NCI-H2227 treated with DMSO at 0.1 percent for 48 hours (cell line): ENCODE measurements at places on chromosomes 12 and 14.

GRCh38 chr14:89973234-89973823, 17.6 kb downstream of the TDP1 start:
- DNase-seq, result peak; percentile 61

DNA sequence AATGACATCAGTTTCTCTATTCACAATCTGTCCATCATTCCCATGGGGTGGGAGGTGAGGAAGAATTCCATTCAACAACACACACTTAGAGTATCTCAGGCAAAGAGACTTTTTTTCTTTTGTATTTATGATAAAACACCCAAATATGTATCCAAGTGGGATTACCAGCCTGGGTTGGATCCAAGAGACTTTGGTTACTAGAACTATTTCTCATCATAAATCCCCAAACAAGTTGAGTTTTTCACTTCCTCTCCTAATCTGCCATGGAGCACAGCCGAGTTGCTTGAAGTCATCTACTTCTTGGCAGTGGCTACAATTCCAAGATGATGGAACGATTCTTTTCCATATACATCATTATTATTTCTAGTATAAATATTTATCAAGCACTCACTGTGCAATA, 209.2 kb upstream of the HMGA2 start:
- DNase-seq, result no peak

- DNase-seq, result no peak
These were observed 1.6 kb downstream of the PABPN1 start for GRCh38 chr14:23322568-23323517.

DNA sequence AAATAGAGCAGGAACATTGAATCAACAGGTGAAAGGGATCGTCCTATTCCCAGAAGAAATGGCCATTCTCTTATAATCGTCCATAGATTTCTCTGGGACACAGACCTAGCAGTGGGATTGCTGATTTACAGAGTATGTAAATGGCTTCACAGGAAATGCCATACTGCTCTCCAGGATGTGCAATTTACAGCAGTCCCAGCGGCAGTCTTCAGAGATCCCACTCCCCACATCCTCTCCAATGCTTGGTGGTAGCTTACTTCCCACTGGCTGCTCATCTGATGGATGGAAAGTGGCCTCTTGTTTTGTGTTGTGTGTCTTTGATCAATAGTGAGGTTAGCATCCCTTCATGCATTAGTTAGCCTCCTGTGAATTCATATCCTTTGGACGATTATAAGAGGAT, 58.1 kb upstream of the PRMT8 start:
- no peak for DNase-seq

DNA sequence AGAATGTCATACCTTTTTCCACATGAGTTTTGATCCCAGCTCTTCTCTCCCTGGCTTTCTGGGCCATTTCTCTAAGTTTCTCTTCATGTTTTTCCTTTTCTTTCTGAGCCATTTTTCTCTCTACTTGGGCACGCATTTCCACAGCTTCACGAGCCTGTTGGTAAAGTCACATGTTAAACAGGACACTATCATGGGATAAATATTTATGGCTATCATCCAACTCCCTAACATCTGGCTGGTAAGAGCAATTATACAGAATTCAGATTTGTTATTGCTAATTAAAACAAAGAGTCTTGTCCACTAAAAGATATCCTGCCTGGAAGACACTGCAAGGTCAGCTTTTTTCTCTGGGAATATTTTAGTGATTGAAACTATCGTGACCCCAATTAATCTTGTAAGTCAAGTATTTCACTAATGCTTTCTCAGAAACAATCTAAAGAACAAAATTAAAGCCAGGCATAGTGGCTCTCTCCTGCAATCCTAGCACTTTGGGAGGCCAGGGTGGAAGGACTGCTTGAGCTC, 23.1 kb downstream of the SLIRP start:
- DNase-seq, result no peak

DNA sequence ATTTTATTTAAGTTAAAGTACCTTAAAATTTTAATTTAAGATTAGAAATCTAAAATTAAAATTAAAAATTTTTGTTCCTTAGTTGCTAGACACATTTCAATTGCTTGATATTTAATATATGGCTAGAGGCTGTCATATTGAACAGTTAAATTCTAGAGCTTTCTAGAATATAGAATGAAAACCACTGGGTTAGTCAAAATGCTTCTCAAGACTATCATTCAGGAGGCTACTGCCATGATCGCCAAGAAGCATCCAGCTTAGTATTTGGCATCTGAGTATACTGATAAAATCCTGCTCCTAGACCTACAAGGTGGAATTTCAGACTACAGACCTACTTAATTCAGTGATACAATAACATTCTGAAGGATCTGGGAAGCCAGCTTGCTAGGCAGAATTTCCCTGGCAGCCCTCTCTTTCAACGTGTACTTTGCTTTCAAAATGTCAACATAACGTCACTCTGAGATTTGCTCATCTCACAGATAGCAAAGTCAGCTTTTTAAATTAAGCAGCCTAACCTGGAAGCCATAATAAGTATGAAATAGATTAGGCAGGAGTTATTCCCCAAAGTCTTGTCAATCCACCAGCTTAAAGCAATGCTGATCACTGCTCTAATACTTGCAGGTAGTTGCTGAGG, 525.8 kb downstream of the FSCB start:
- no peak for DNase-seq

DNA sequence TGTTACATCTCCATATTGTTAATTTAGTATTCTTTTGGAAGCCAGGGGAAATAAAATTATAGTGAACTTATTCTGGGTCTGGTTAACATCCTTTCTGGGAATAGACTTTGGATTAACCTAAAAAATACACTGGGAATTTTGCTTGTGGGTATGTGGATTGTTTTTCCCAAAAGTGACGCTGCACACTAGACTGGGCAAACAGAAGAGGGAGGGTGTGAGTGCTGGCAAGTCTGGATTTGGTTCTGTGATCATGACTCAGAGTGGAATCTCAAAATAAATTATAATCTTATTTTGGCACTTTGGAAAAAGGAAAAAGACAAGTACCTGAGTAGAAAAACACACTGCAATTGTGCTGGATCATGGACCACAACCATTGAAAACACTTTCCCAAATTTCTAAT, 15.2 kb upstream of the LUM start:
- DNase-seq, result no peak

- DNase-seq, result no peak
These were observed 101.0 kb downstream of the DERA start for GRCh38 chr12:16012117-16012516.

DNA sequence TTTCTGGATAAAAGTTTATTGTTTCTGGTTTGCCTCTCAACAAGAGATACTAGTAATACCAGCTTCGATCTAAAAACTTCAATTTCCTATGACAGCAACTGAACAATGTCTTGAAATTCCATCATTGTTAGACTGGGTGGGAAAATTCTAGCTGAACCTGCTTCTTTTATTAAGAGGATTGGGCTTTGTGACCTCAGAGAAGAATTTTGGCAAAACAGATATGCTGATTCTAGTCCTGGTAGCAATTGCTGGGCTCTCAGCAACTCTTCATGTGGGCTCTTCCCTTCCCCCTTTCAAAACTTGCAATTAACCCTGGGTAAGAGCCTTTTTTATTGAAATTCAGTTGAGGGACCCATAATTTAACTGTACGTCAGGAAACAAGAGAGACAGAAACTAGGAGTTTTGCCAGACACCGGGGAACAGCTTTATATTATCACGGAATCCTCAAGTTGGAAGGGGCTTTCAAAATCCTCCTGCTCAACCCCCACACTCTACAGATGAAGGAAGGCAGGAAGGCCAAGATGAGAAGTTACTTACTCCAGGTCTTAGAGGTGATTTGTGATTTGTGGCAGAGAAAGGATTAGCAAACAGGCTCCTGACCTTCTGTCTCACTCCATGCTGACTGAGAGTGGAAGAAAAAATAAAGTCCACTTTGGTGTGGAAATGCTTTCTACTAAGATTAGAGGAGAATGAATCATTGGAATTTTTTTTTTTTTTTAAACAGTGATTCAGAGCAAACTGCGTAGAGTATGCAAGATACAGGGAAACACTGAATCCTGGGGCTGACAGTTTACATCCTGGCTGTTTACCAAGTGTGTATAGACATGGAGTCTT, 239.0 kb upstream of the ATP2B1 start:
- DNase-seq, result peak; percentile 94

GRCh38 chr14:51168215-51168613, 71.8 kb upstream of the TMX1 start:
- no peak for DNase-seq

GRCh38 chr12:46385438-46385837, 12.9 kb upstream of the SLC38A2 start:
- no peak for DNase-seq

- DNase-seq, result no peak
These were observed 47.8 kb downstream of the GIT2 start for GRCh38 chr12:109948368-109948767.

- DNase-seq, result no peak
These were observed 17.9 kb downstream of the HRK start for GRCh38 chr12:116863275-116863767.

DNA sequence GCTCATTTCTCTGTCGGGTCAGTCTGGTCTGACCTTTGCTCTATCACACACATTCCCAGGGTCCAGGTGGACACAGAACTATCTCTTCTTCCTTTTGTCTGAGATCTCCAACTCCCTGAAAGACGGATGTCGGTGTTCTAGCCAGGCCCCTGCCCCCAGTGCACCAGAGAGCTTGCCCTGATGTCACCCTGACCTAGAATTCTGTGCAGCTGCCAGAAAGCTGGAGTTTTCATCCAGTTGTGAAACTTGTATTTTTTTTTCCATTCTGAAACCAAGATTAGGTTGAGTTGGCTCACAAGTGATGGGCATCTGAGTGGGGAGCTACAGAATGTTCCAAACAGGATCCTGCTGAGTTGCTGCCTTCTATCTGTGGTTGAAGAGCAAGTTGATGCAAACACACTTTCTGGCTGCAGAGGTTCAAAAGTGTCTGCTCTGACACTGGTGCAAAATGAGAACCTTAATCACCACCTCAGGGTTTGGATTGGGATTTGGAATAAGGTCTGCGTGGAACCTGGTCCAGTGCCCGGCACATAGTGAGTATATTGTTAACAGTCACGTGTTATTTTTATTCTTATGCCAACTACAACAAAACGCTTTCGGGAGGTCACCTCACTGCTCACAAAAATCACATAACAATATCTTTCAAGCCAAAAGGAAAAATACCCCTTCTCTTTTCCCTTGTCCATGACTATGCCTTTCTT, 211.5 kb downstream of the SLC15A4 start:
- DNase-seq, result no peak

DNA sequence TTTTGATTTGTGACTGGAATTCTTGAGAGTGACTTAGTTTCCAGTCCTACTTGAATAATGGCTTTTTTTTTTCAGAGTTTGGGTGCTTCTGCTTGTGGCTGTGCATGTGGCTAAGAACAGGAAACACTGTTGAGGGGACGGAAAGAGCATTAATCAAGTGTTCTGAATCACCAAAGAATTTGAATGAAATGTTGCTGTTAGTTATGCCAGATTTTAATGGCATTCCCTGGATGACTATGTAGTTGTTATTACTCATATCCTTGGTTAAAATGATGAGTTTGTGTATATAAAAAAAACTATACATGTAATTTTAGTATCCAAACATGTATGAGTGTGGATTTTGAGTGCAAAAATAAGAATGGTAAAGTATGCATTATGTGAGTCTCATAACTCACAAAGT, 347.9 kb downstream of the BCAT1 start:
- DNase-seq, result no peak

GRCh38 chr12:109443794-109444193, 33.3 kb downstream of the KCTD10 start:
- no peak for DNase-seq

DNA sequence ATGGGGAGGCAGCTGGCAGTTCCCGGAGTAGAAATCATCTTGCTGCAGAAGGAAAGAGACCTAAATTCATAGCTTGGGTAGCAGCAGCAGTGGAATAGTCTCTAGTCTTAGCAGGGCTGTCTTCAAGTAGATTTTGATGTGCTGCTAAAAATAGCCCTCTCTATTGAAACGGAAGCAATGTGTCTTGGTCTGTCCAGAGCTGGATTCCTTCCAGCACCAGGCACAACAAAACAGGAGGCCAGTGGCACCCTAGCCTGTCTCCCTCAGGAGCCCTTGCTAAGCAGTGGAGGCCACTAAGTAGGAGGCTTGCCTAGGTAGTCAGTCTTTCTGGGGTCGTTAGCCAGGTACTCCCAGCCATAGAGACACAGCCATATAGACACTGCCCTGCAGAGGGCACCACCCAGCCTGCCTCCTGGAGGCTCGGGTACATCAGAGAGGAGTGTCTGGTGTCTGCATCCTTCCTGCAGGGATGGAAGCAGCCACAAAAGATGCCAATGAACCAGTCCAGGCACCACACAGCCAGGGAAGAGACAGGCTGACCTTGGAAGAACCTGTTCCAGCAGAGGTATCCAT, 97.5 kb downstream of the CRACR2A start:
- peak; percentile 24 for DNase-seq

DNA sequence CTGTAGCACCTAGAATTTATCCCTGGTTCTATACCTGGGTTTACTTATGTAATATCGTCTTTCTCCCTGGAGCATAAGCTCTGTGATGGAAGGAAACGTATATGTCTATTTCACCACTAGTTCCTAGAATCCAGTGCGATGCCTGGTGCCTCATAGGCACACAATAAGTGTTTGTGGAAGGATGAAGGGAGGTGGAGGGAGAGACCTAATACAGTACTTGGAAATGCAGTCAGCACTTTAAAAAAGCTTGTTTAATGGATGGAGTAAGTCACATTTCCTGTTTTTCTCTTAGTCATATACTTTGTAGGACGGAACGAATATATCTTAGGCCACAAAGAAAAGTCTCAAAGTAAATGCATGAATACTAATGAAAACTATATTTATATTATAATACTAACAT, 186.5 kb upstream of the HMGA2 start:
- no peak for DNase-seq

DNA sequence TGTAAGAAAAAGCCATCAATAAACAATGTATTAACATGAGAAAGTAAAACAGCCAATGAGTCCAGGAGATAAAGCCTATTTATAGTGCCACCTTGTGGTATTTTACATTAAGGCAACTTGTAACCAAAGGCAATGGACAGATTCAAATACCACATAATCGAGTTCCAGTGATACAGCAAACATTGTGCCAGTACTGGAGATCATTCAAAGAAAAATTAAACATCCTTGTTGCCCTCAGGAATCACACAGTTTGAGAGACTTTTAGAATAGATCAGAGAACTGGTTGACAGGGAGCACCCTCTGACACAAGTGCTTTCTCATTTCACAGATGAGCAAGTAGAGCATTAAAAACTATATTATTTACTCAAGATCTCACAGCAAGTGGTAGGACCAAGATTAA, 98.1 kb downstream of the DDHD1 start:
- DNase-seq, result peak; percentile 67

- no peak for DNase-seq
These were observed 226.6 kb upstream of the TMTC1 start for GRCh38 chr12:30010071-30011052.
